ENCODE measurements at places on chromosomes 16 and 17.

DNA sequence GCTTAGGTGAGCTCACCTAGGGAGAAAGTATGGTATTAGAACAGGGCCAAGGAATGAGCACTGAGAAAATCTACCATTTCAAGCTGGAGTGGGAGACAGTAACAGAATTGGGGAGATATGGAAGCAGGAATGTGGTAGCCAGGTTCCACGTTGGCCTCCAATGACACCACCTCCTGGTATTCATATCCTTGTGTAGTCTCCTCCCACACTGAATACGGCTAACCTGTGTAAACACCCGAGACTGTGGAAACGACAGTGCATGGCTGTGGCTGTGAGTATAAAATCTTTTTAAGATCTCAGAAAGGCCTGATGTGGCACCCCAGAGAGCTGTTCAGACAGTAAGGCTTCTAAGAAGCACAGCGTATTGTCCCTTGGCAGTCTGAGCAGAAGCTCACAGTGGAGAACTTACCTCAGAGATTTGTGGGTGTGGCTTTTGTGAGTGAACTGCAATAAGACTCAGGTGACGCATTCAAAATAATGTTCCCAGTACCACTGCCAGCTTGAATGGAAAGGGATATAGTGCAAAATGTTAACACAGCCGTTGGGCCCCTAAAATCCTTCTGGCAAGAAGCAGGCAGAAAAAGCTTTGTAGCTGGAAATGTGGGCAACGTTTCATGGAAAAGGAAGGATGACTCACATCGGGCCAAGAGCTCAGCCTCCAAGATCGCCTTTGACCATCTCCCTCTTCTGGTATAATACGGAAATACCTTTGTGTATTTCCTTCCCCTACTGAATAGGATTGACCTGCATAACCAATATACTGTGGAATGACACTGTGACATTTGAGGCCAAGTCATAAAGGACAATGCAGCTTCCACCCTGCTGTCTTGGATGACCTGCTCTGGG lies 14.4 kb downstream of the SDR42E1 start:
- peak; percentile 33 for DNase-seq

DNA sequence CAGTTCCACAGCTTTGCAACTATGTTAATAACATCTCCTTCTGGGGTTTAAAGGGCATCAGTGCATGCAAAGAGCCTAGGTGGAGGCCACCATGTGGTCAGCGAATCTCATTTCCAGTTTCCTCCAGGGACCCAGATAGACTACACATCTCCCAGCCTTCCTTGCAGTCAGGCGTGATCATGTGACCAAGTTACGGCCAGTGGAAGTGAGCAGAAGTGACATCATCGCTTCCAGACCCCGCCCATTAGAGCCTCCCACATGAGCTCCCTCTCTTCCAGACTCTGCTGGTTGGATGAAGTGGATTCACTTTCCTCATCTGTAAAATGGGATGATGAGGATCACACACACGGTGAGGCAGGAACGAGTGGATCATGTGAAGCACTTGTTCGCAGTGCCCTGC lies 27.4 kb upstream of the KDM8 start:
- DNase-seq = no peak

DNA sequence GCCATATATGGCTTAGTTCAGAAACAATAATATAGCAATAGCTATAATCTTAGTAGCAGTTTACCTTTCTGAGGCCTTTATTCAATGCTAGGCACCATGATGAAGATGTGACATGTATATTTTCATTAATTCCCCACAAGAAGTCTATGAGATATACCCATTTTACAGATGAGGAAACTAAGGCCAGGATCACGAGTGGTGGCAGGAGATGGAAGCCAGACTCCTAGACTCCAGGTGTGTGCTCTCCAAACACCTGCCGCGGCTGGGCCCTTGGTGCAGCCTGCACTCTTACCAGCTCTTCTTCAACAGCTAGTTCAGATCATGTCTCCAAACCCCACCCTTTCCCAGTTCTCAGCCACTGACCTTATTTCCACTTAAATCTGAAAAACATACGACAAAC lies 15.2 kb downstream of the NXPH3 start:
- DNase-seq = no peak

GRCh38 chr17:81489998-81490992 lies 22.3 kb downstream of the ACTG1 start:
- no peak for DNase-seq

DNA sequence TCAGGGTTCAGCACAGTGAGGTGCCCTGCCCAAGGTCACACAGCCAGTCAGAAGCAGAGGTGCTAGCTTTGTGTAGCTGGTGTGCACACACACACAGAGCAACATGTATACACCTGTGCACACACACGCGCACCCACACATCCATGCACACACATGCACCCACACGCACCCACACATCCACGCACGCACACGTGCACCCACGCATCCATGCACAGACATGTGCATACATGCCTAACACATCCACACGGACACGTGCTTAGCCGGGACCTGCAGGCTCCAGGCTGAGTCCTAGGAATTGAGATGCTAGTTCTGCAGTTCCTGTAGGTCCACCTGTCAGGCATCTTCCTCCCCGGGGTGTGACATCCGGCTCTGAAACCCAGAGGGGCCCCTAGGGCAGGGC lies 13.0 kb upstream of the DPEP1 start:
- no peak for DNase-seq

- no peak for DNase-seq
These were observed 157.0 kb downstream of the CPPED1 start for GRCh38 chr16:12646490-12647274.

- no peak for DNase-seq
These were observed 2.9 kb downstream of the E4F1 start for GRCh38 chr16:2226245-2226793.

DNA sequence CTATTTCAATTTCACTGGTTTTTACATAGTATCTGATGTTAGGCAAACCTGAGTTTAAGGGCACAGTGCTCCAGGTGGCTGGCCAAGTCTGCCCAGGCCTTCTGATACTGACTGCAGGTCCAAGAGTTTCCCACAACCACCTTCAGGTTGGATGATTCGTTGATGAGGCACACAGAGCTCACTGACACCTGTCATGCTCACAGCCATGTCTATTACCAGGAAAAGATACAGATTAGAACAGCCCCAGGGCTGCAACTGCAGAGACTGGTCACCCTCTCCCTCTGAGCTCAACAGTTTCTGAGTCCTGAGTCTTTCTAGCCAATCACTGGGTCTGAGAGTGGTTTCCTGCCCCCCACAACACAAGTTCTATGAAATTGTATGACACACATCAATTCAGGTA lies 37.2 kb downstream of the MEAK7 start:
- DNase-seq = no peak

DNA sequence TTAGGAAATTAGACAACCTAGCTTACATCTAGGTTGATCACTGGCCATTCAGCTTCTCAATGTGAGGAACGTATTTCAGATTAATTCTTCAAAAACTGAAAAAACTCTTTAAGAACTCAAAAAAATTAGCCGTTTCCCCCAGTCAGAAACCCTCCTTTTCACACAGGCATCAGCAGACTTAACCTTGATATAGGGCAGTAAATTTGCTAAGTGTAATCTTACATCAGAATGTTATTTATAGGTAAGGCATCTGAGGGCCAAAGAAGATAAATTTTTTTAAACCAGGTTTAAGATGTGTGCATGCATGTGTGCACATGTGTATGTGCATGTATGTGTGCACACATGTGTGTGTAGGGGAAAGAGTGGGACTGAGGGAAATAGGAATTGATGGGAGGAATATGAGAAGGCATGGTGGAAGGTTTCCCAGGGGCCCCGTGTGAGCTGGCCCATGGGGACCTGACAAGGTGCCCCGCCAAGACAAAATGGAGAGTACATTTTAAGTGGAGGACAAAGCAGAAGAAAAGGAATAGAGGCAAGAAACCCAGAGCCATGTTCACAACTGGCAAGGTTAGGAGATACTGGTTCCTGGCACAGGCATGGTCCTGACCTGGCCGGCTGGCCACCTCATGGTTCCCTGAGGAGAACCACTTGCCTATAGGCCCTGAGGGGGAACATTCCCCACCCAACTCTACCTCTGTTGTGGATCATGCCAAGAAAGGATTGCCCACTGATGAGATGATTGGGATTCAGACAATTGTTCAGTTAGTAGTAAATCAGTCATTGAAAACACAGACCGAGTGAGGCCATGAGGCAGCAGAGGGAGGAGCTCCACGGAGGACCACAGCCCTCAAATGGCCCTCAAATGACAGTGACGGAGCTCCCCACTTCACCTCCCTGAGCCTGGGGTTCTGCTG lies 33.0 kb downstream of the TEX2 start:
- no peak for DNase-seq

GRCh38 chr16:88460496-88461330 lies 7.6 kb downstream of the ZFPM1 start:
- DNase-seq = no peak

- no peak for DNase-seq
These were observed 37.2 kb upstream of the NUFIP2 start for GRCh38 chr17:29331075-29331707.

- no peak for DNase-seq
These were observed 44.0 kb downstream of the SREBF1 start for GRCh38 chr17:17792551-17793377.

- DNase-seq = no peak
These were observed 2.1 kb downstream of the CFAP20 start for GRCh38 chr16:58127033-58127556.

DNA sequence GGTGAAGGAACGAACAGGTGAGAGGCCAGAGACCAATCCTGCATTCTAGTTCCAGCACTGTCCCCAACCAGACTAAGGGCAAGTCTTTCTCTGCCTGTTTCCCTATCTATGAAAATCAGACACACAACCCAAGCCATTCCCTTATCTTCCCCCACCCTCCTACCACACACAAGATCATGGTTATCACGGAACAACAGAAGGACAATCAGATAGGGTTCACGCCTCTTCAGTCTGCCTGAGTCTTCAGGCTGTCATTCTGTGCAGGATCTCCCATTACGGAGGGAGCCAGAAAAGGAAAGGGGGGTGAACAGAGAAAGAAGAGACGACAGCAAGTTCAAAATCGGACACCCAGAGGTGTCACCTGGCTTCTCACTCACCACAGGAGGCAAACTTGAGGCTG lies 11.1 kb downstream of the TLE7 start:
- DNase-seq = no peak

Measured in 8988T (cell line).